GM12891 (cell line): ENCODE measurements at places on chromosomes 2 and 18.

DNA sequence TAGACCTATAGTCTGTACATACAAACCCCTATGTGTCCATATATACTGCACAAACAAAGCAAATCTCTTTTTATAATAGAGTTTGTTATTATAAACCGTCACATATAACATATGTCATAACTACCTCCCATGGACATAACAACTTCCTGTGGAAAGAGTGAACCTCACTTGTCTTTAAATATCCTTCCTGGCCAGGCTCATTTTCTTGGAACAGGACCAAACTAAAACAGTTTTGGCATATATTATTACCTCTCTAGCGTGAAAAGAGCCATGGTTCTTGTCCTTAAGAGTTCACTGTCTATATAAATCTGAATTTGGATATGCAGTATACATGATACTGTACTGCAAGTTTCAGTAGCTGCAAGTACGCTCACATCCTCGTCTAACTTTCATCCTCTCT lies 28.3 kb upstream of the DNAJC27 start:
- DNase-seq: no peak

- DNase-seq: no peak
Measured at GRCh38 chr2:30693821-30694281, 113.4 kb downstream of the CAPN13 start.

DNA sequence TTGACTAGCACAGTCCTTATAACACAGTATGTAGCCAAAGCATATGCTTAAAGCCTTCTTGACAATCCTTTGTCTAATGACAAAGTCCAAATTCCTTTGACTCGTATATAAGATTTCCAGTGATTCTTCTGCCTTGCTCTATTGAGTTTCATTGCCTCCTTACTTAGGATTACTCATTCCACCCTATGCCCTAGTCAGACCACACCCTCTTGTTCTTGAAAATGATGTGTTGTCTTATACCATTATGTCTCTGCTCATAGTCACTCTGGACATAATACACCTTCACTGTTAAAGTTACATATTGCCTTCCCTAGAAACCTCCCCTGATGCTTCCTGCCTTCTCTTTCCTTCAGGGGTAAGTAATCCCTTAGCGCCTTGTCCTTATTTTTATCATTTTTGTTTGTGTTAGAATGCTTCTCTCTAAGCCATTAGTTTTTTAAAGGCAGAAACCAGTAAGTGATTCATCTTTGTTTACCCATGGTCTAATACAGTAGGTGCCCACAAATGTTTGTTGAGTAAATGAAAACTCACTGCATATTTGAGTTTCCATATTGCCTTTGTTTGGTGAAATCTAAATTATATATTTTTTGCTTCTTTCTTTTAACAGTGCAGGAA lies 19.3 kb downstream of the GPD2 start:
- no peak for DNase-seq

DNA sequence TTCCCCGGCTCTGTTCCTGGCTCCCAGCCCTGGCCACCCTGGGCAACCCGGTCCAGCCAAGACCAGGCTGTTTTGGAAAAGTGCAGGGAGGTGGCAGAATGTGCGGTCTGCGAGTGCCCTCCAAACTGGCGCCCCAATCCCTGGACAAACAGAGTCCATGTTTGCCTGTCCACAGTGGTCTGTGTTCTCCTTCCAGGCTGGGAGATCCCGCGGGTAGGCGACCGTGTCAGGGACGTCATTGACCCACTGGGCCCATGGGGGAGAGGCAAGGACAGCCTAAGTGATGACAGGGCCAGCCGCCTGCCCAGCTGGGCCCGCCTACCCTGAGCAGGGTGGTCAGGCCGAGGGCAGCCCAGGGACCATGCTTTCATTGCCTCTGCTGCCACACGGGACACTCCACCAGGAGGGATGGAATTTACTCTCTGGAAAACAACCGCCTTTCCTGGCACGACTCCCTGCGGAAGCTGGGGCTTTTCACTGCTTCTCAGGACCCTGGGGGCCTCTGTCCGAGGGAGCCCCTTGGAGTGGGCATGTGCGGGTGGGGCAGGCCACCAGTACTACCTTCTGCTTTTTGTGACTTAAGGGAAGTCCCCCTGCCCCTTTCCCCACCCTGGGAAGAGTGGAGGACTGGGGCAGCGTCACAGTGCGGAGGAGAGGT lies 20.1 kb downstream of the CYP26B1 start:
- no peak for DNase-seq

DNA sequence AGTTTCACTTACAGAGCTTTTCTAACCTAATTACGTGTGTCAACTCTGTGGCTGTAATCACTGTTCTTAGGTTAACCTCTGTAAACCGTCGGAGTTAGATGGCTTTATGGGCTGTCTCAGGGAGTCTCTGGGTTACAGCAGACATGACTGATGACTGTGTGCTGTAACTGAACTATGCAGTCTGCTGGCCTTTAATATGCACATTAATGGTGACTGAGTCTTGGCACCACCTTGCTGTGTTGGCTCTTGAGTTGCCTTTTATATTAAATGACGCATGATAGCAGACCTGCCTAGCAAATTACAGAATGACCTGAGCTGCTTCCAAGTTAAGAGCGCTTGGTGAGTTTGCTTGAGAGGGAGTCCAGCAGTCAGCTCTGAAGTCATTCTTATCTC lies 90.1 kb downstream of the ACKR3 start:
- no peak for DNase-seq

DNA sequence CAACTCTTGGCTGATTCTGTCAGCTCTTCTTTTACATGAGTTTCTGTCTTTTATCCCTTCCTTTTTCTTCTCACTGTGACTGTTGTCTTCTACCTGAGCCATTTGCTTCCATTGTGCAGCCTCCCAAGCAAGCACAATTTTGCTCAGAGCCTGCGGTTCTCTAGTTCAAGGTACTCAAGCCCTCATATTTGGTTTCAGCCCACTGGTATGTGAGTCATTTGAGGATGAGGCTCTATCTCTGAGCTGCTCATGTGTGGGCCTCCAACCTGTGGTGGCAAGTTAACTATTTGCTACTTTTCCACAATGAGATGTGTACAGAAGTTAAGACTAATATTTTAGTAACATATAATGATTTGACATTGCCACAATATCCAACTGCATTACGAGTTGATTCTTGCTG lies 183.0 kb downstream of the PHLPP1 start:
- peak; percentile 38 for DNase-seq

- no peak for DNase-seq
Measured at GRCh38 chr2:165777522-165778186, 16.4 kb downstream of the GALNT3 start.

DNA sequence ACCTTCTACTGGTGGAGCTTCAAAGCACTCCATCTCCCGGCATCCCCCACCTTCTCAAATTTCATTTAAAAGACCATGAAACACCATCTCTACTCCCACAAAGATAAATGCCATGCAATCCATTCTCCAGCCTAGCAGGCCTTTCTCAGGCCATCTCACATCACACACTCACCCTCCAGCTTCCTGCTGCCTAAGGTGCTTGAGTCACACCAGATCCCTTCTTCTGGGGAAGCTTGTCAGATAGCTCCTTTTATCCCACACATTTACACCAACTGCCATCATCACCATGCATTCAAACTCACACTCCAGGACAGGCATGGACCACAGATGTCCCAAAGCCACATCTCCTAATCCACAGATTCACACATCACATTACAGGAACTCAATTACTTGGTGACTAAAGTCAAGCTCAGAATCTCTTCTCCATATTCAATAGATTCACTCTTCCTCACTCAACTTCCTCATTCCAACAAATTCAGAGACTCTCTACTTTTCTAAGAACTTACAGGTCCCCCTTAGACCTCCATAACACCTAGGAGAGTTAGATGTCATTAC lies 292.5 kb downstream of the TNS1 start:
- DNase-seq: no peak

DNA sequence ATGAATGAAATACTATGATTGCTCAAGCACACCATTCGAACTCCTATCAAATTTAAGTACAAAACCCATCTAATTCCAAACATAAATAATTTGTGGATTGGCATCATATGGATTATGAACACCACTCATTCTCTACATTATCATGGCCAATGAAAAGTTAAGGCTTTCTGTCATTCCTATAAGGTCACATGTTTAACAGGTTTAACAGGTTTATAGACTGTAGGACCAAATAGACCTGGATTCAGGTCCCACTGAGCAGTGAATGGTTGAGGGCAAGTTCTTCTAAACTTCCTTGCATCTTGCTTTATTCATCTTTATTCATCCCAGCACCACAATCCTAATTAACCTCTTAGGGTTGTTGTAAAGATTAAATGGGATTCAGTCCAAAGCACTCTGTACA lies 33.4 kb downstream of the FBXO36 start:
- no peak for DNase-seq

GRCh38 chr2:115161771-115162493 lies 719.5 kb downstream of the DPP10 start:
- DNase-seq: no peak

DNA sequence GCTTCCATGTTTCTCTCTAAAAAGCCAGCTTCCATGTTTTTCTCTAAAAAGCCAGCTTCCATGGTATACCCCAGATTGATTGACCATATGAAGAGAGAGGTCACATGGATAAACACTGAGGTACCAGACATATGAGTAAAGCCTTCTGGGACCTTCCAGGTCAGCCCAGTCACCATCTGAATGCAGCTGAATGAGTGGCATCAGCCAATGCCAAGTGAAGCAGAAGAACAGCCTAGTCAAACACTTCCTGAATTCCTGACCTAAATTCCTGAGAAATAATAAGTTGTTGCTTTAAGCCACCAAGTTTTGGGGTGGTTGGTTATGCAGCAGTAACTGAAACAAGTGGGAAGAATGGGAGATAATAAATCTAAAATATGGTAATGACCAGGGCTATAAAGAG lies 5.7 kb upstream of the ALS2 start:
- DNase-seq: no peak

DNA sequence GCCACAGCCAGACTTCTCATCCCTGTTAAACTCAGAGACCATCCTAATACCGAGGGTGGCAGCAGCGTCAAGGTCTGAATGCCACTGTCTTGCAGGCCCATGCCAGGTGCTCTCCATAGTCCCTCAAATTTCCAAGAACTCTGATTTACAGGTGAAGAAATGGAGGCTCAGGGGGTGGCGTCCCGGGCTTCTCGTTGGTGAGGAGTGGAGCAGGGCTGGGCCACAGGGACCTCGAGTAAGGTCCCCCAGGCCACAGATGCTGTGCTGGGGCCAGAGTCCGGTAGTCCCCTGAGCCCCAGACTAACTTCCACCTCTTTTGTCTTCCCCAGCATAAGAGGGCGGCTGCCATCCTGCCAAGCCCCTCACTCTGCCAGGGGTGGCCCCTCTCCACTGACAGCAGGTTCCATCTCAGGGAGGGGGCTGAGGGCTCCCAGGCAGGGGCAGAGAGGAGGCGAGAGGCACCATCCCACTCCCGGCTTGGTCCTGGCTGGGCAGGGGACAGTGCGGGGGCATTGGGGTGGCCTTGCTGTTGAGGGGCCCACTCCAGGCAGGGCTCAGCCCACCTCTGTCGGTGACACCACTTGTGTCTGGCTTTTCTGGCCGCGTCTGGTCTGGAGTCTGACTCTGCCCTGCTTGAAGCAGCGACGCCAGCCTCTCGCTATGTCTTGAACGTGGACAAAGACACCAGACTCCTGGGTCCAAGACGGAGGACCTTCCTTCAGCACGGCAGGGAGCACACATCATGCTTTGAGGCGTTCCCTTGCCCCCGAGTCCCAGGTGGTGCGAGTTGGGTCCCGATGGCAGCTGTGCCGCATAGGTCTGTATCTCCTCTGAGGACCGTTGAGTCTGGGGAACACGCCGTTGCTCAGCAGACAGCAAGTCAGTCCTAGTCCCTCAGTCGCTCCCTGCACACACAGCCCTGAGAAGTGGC lies 15.9 kb upstream of the KLHL30 start:
- no peak for DNase-seq

- no peak for DNase-seq
Measured at GRCh38 chr2:46793423-46794416, 121.9 kb downstream of the MCFD2 start.

DNA sequence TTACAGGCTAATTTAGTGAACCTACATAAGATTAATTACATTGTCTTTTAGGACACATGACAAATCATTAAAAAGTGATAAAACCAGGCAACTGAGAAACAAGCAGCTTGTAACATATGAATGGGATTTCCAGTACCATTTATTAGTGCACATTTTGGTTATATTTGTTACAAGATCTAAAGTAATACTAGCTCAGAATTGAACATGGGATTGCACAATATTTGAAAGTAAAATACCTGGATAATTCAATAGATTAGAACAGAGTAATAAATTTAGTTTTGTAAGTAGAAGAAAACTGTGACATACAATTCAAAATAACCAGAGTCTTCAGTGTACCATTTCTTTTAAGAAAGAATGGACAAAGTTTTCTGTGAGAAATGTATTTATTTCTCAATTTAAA lies 1400.7 kb upstream of the ACVR2A start:
- no peak for DNase-seq

- no peak for DNase-seq
Measured at GRCh38 chr2:240626531-240627300, 1.4 kb downstream of the GPR35 start.

DNA sequence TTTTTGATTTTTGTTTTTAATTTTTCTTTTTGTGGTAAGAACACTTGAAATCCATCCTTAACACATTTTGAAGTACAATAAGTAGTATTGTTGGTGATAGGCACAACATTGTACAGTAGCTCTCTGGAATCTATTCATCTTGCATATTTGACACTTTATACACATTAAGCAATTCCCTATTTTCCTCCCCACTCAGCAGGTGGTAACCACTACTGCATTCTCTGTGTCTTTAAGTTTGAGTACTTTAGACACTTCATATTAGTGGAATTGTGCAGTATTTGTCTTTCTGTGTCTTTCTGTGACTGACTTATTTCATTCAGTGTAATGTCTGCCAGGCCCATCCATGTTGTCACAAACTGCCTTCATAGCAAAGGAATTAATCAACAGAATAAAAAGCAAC lies 471.7 kb upstream of the CDH20 start:
- no peak for DNase-seq

DNA sequence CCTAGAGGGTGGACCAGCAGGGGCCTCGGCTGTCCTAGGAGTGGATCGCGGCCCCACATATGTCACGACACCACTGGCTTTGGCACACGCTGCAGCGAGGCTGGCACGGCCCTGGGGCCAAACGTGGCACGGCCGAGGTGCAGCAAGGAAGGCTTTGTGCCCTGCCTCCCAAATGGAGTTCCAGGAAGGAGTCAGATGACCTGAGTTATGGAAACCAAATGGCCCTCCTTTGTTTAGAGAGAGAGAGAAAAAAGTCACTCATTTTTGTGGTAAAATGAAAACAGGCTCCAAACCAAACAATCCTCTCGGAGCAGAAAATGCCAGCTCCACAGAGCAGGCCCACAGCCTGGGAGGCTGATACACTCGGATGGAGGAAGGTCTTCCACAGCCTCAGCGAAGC lies 105.6 kb downstream of the ANTXR1 start:
- no peak for DNase-seq

DNA sequence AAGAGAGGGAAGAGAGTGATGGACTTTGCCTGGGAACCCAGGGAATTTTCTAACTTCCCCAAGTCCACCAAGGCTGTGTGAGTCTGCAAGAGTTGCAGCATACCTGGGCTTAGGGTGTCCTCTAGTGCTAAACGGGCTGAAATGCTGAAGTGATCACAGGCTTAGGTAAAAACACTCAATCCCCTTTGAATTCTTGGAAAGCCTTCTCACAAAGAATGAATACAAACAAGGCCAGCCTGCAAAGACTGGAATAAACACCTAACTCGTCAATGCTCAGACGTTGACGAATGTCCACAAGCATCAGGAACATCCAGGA lies 30.0 kb upstream of the BMP10 start:
- DNase-seq: no peak

GRCh38 chr2:215370112-215370965 lies 58.5 kb downstream of the ATIC start:
- no peak for DNase-seq

GRCh38 chr2:774436-774835 lies 97.2 kb upstream of the TMEM18 start:
- DNase-seq: no peak

GRCh38 chr2:60152226-60152833 lies 401.1 kb downstream of the BCL11A start:
- DNase-seq: no peak
